T-cell (primary cell): ENCODE measurements at places on chromosomes 5 and 9. TPM values are rescaled to one million over a fixed set of nuclear protein-coding genes. Genes with fewer than 3 reads are reported as not detected.

CDC20B gene
- total RNA-seq, result not detected

SHISAL2B gene
- not detected for total RNA-seq

PGM5 gene
- total RNA-seq, result 0.69 TPM

IFNA2 gene
- total RNA-seq, result not detected

FABP6 gene
- not detected for total RNA-seq

NR2F1 gene
- 0.25 TPM for total RNA-seq

SOHLH1 gene
- total RNA-seq, result not detected

SPATA31E1 gene
- not detected for total RNA-seq

RGS14 gene
- 195 TPM for total RNA-seq

QRFP gene
- total RNA-seq, result not detected

COL15A1 gene
- not detected for total RNA-seq

WNT8A gene
- total RNA-seq, result not detected

ISL1 gene
- not detected for total RNA-seq

RNF224 gene
- not detected for total RNA-seq

DNA sequence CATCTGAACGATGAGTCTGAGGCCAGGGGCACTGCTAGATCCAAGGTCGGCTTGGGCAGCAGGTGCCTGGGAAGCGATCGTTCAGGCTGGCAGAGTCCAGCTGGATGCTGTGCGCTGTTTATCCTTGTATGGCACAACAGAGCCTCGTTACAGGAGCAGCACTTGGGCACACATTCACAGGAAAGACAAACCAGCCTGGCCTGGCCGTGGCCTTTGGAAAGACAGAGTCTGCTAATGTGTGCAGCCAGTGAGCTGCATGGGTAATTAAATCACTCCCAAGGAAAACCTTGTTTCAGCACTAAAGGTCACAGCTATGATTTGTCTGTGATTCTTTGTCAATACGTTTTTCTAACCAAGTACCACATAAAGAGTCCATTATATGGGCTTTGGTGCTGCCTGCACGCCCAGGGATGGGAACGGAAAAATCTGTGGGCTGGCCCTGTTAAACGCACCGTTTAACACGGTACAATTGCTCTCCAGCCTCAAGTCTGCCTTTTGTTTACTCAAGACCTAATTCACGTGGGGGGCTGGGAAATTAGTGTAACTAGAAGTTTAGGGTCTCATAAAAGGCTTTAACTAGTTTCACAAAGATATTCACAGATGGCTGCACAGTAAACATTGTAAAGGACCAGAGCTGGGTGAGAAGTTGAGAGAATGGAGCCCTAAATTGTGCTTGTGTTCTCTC lies 509.3 kb downstream of the KDM4C start:
- no peak for DNase-seq

- DNase-seq, result no peak
Observed at GRCh38 chr9:103992938-103993579, 101.0 kb upstream of the SMC2 start.

DNA sequence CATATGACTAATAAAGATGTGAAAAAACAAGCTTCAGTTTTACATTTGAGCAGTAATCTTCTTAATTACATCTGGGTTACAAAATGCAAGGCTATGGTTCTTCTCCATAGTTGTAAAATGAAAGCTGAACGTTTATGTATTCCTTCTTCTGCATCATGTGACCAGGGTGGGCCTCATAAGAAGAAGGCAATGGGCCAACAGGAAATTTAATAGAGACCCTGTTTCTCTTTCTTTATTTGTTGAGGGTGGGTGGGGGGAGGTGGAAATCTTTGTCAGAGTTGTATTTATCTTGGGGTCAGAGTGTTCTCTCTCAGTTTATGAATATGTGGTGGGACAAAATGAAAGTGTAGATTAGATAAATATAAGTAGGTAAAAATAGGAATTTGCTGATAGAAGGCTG lies 418.8 kb downstream of the TLE4 start:
- no peak for DNase-seq

GRCh38 chr9:93549611-93550010 lies 26.8 kb upstream of the PHF2 start:
- no peak for DNase-seq

GRCh38 chr9:2967766-2968165 lies 123.9 kb upstream of the PUM3 start:
- DNase-seq, result no peak

DNA sequence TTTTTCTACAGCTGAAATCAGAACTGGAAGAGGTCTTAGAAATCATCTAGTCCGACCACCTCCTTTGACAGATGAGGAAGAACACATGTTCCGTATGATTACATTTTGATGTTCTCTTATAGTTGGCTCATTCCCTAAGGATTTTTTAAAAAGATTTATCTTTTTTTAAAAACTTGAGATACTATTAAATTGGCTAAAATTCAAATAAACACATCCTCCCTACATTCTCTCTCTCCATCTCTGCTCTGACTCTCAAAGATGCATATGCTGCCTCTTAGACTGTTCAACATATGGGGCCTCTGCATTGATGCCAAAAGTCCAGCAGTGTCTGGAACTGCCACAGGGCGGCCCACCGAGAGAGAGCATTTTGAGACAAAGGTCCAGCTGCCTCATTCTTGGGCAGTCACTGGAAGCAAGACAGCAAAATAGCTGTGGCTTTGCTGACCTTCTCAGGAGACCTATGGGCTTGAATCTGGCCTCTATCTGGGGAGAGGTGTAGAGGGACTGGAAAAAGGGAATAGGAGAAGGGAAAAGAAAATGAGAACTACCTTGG lies 12.8 kb upstream of the TSSK1B start:
- DNase-seq, result no peak

DNA sequence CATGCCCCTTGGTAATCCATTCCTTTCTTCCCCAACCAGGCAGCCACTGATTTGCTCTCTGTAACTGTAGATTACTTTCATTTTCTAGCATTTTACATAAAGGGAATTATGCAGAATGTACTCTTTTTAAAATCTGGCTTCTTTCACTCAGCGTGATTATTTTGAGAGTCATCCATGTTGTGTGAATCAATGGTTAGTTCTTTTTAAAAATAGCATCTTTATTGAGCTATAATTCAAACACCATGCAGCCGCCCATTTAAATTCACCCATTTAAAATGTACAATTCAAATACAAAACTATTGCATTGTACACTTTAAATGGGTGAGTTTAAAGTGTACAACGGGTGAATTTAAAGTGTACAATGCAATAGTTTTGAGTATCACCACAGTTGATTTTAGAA lies 2.3 kb upstream of the OR13J1 start:
- no peak for DNase-seq

DNA sequence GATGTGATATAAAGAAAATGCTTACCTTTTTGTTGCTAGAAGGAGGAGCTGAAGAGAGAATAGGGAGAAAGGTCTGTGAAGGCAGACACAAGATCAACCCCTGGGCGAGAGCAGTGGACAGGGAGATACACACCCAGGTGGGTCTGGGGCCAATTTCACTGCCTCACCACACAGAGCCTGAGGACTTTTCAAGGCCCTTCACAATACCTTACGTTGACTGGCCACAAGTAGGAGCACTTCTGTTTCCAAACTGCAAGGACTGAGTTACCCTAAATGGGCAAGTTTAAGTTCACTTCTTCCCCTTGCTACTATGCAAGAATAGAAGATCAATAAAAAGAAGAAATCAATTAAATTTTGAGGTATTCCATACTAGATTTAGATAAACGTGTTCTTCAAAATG lies 174.5 kb upstream of the SLC12A2 start:
- no peak for DNase-seq

DNA sequence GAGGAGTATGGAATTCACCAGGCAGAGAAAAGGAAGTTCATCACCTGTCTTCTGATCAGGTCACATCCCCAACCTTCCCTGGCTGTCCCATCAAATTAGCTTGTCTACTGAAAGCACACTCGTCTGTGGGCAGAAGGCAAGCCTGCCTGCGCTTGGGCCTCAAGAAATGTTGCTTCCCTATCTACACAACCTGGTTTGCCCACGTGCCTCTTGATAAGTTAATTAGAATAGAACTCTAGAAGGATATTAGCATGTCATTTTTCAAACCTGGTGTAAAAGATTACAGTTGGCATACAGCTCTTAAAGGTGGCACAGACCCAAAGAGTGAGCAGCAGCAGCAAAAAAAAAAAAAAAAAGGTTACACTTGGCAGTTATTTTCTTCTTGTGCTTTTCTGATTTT lies 5.1 kb downstream of the TTC23L start:
- DNase-seq, result no peak

GRCh38 chr5:32003981-32004380 lies 170.1 kb downstream of the GOLPH3 start:
- DNase-seq, result no peak

DNA sequence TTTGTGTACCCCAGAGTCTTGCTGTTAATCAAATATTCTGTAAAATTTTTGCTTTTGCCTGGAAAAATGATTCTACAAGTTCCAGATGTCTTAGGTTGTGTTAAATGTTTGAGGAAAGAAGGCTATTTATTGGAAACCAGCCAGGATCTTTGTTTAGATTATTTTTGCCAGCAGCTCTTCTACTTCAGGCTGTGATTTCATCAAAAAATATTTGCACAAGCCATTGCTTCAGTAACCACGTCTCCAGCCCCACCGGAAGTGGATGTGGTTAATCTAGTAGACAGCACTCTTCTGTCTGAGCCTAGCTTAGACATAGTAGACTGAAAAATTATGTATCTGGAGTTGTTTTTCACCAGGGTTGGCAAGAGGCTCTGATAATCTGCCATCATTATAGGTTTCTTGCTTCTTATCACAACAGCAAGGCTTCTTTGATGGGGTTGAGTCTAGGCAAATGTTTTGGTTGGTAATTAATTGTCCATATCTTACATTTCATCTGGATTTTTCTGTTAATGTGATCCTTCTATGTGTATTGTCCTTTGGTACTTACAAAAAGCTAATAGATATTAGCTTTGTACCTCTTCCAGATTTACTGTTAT lies 17.1 kb downstream of the KCTD16 start:
- peak; percentile 81 for DNase-seq

GRCh38 chr9:101132801-101133200 lies 104.3 kb downstream of the PLPPR1 start:
- DNase-seq, result no peak

DNA sequence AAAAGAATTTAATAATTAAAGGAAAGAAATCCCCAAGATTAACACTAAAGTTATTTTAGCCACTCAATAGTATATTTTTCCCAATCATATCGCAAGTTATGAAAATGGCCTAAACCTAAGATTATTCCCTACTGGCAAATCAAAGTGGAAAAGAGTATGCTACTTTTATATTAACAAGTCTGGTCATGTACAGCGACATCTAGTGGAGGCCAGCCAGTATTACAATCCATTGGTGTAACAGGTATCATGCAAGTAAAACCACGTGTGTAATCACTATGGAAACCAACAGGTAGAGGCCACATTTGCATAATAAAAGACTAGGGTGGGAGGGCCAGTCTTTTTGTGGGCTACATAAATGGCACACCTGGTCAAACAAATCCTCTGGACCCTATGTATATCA lies 976.4 kb upstream of the CDH9 start:
- DNase-seq, result no peak

GRCh38 chr5:96227957-96228356 lies 205.1 kb downstream of the PCSK1 start:
- DNase-seq, result no peak

DNA sequence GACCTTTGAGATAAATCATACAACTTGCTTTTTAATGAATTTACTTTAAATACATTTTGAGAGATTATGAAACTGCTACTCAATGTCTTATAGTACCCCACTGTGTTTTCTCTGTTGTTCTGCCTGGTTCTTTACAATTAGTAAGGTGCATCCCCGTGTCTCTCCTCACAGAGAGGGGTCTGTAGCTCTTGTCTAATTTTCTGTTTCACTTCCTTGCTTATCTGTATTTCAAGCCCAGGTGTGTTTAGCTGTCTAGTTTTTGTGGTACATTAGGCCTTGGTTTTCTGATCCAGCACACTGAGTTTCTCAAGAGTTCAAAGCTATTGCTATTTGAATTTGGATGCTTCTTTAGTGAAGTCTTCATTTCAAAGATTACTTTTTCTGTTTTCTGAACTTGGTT lies 105.1 kb downstream of the MAST4 start:
- no peak for DNase-seq

- no peak for DNase-seq
Observed at GRCh38 chr5:173733021-173733420, 116.6 kb upstream of the BOD1 start.

DNA sequence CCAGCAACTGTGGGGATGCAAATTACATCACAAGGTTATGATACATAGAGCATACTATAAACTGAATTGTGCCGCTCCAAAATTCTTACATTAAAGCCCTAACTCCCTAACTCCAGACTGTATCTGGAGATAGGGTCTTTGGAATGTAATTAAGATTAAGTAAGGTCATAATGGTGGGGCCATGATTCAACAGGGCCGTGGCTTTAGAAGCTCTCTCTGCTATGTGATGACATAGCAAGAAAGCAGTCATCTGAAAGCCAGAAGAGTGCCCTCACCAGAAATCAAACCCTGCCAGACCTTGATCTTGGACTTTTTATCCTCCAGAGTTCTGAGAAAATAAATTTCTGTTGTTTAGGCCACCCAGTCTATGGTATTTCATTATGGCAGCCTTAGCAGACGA lies 123.9 kb downstream of the FBXL17 start:
- DNase-seq, result no peak

DNA sequence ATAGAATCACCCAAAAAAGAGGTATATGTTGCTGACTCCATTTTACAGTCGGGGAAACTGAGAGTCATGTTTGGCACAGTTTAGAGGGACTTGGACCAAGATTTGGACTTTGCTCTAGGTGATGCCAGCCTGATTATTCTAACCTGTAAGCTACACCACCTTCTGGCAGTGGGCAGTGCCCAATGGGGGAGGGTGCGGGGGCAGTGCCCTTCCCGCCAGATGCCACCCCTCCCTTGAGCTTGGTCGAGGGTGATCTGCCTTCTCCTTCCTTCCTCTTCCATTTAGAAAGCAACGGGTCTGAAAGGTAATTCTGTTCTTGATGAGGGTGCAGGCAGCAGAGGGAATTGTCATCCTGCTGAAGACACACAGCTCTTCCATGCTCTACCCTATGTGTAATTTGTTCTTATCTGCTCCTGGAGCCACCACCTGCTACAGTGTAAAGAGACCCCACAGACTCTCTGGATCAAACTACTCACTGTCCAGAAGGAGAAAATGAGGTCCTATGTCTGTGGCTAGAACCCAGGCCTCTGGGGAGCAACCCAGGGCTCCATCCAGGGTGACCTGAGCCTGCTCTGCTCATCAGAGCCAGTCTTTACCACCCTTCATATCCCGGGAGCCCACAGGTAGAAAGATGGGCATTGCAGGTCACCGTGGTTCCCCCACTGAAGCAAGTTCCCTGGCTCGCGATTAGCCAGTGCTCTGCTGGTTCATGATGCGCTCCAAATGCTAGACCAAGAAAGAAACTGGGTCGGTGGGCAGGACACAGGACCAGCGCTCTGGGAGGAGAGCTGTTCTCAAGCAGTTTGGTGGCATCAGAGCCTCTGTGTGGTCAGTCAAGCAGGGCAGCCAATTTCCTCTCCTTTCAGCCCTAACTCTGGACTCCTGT lies 156.2 kb downstream of the RGS3 start:
- no peak for DNase-seq

- DNase-seq, result no peak
Observed at GRCh38 chr5:64184832-64185231, 19.2 kb downstream of the RNF180 start.

- no peak for DNase-seq
Observed at GRCh38 chr9:70073193-70073592, 29.5 kb downstream of the MAMDC2 start.
